ENCODE measurements at places on chromosomes 12 and 14. TPM values are rescaled to one million over a fixed set of nuclear protein-coding genes. Genes with fewer than 3 reads are reported as not detected.
A peak's percentile ranks its signal among the peaks of the same experiment; 100 is the strongest.

GRCh38 chr12:65275627-65276026 is 2.9 kb upstream of the MSRB3 start:
- DNase-seq, result no peak
- peaks cover 5% of the 10 kb centered on the region for H3K4me1 ChIP-seq
- no peak overlapping the region for H3K27ac ChIP-seq
- H3K36me3 ChIP-seq, result no peaks in the 10 kb centered on the region
- H3K4me3 ChIP-seq, result no peak overlapping the region

JDP2 gene
- 8.2 TPM for total RNA-seq

AREL1 gene
- 25.4 TPM for total RNA-seq

ADAM21 gene
- total RNA-seq, result 0.80 TPM

GRCh38 chr14:68127166-68127565 is 307.6 kb downstream of the RAD51B start:
- no peak for DNase-seq
- peaks cover 14% of the 10 kb centered on the region for H3K4me1 ChIP-seq
- H3K27ac ChIP-seq, result no peak overlapping the region
- no peak overlapping the region for H3K4me3 ChIP-seq
- no peaks in the 10 kb centered on the region for H3K27me3 ChIP-seq
- H3K36me3 ChIP-seq, result no peaks in the 10 kb centered on the region

DNA sequence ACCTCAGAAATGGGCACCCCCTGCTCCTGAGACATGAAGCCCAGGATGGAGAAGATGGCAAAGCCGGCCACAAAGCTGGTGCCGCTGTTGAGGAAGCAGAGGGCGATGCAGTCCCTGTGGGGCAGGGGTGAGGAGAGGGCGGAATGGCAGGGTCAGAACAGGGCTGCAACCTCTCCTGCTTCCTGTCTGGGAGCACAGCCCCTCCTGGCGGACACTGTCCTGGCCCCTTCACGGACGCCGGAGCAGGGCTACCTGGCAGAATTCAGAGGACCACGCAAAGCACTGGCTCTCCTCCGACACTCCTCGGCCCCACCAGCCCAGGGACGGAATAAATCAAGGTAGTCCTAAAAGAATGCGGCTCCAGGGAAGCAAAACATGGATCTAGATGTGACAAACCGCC is 12.4 kb upstream of the SLC6A12 start:
- no peaks in the 10 kb centered on the region for H3K4me1 ChIP-seq
- H3K27ac ChIP-seq, result no peak overlapping the region
- H3K4me3 ChIP-seq, result no peak overlapping the region
- no peak for DNase-seq

DNA sequence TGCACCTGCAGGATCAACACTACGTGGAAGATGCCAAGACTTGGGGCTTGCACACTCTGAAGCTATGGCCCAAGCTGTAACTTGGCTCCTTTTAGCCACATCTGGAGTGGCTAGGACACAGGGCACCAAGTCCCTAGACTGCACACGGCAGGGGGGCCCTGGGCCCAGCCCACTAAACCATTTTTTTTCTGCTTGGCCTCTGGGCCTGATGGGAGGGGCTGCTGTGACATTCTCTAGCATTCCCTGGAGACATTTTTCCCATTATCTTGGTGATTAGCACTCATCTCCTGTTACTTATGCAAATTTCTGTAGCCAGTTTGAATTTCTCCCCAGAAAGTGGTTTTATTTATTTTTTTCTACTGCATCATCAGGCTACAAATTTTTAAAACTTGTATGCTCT is 1080.7 kb downstream of the LRFN5 start:
- no peak for DNase-seq
- no peaks in the 10 kb centered on the region for H3K27me3 ChIP-seq
- H3K4me3 ChIP-seq, result no peak overlapping the region
- no peak overlapping the region for H3K27ac ChIP-seq

GRCh38 chr12:19957308-19958125 is 410.8 kb upstream of the PDE3A start:
- H3K27ac ChIP-seq, result no peak overlapping the region
- no peaks in the 10 kb centered on the region for H3K36me3 ChIP-seq
- no peaks in the 10 kb centered on the region for H3K27me3 ChIP-seq
- H3K4me3 ChIP-seq, result no peak overlapping the region
- no peaks in the 10 kb centered on the region for H3K4me1 ChIP-seq

GRCh38 chr14:90512329-90512991 is 115.6 kb downstream of the CALM1 start:
- H3K27ac ChIP-seq, result peak overlapping the region; percentile 90
- no peaks in the 10 kb centered on the region for H3K36me3 ChIP-seq
- 0 out of 2 replicates have a peak, but pooled peaks cover 4% of the 10 kb centered on the region for H3K27me3 ChIP-seq
- peak; percentile 18 for DNase-seq

GRCh38 chr12:50517421-50518048 is 12.8 kb downstream of the DIP2B start:
- DNase-seq, result no peak
- H3K36me3 ChIP-seq, result peaks cover 8% of the 10 kb centered on the region
- H3K27me3 ChIP-seq, result no peaks in the 10 kb centered on the region
- H3K27ac ChIP-seq, result no peak overlapping the region
- no peak overlapping the region for H3K4me3 ChIP-seq

DNA sequence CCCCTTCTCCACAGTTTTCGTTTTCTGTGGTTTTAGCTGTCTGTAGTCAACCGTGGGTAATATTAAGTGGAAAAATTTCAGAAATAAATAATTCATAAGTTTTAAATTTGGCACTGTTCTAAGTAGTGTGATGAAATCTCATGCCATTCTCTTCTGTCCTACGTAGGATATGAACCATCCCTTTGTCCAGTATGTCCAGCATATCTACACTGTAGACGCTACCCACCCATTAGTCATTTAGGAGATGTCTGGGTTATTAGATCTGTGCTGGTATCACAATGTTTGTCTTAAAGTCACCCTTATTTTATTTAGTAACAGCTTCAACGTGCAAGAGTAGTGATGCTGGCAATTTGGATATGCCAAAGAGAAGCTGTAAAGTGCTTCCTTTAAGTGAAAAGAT is 44.7 kb downstream of the ATF7IP start:
- no peaks in the 10 kb centered on the region for H3K36me3 ChIP-seq
- H3K4me3 ChIP-seq, result no peak overlapping the region
- H3K27me3 ChIP-seq, result no peaks in the 10 kb centered on the region

GRCh38 chr12:94458877-94459727 is 565 bp downstream of the CEP83 start:
- H3K36me3 ChIP-seq, result peaks cover 5% of the 10 kb centered on the region
- H3K4me1 ChIP-seq, result peaks cover 4% of the 10 kb centered on the region
- no peaks in the 10 kb centered on the region for H3K27me3 ChIP-seq
- peak; percentile 16 for DNase-seq
- H3K27ac ChIP-seq, result peak overlapping the region; percentile 61
